ENCODE measurements at places on chromosomes 16 and 17.

DNA sequence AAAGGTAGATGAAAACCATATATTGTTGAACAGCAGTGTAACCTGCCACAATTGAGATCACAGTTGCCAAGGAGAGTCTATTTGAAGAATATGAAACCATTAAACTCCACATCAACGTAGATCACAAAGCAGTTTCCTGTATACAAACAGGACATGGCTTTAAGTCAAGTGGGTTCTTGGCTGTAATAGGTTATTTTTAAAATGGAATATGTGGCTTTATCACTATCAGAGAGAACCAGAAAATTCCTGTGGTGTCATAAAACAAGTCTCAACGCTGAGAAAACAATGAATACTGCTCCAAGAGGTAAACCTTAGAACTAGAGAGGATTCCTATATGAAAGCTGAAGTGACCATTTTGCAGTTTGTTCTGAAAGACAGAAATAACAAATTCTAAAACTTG is 999.7 kb downstream of the CDH11 start:
- no peak for DNase-seq

DNA sequence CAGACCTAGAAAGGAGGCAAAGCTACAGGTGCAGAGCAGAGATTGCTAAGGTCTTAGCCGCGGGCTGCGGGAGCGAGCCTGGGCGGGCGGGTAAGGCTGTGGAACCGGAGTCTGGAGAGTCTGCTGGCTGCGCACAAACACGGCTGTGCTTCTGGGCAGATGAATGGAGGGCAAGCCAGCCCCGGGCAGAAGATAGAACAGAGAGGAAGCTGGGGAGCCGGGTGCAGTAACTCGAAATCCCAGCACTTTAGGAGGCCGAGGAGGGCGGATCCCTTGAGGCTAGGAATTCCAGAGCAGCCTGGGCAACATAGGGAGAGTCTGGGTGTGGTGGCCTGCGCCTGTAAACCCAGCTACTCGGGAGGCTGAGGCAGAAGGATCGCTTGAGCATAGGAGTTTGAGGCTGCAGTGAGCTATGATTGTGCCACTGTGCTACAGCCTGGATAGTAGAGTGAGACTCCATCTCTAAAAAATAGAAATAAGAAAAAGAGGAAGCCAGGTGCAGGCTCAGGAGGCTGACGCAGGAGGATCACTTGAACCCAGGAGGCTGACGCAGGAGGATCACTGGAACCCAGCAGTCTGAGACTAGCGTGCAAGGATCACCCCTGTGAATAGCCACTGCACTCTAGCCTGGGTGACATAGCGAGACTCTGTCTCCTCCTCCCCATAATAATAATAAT is 56.3 kb downstream of the PITPNC1 start:
- no peak for DNase-seq

DNA sequence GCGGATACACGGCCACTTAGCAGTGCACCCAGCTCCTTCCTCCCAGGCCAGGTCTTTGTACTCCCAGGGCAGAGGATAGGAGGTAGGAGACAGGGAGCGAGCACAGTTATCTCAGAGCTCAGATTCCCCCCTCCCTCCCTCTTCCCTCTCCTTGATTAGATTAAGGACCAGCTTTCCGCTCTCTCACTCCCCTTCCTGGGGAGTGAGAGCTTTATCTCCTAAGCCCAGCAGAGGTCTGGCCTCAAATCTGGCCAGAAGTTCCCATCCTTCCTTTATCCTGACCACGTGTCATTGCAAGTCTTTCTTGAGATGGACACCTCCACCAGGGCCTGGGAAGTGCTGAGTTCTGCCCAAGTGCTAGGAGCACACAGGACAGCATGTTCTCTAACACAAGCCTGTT is 5.1 kb downstream of the ARL4D start:
- DNase-seq = no peak

DNA sequence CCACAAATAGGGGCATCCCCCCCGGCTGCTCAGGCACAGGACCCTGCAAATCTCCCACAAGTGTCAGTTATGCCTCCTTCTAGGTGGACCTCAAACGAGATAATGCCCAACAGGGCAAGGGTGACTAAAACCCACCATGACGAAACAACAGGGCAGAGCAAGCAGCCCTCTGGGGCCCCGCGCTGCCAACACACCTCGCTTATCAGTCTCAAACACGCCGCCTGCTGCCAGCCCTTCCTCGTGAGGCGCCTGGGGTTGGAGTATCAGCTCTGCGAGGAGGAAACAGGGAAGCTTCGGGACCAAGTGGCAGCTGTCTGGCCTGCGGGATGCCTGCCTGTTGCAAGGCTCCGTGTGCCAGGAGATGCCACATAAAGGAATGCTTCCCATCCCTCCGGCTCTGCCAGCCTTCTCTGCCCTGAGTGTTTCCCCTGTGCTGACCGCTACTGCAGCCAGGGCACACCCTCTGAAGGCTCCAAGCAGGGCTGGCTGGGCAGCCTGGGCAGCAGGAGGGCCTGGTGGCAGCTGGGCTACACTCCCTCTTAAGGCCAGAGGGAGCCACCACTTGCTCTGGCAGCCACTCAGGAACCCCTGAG is 2.5 kb downstream of the SMIM5 start:
- no peak for DNase-seq

GRCh38 chr17:70969521-70970034 is 800.2 kb downstream of the KCNJ2 start:
- no peak for DNase-seq

DNA sequence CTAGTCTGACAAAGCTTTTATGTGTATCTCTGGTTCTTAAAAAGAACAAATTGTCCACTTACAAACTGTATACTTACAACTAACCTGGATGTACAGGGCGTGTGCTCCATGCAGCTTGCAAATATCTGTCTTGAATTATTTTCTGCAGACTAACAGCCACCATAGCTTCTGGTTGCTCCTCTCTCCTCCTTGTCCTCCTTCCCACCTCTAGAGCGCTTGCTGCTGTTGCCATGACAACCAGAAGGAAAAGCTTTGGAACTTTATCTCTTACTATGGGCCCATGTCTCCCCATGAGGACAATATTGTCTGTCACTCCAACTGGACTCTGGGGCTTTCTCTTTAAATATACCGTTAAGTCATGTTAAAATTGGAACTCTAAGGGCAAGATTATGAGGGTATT is 71.5 kb upstream of the DHX40 start:
- DNase-seq = no peak

- DNase-seq = no peak
These were observed 1.5 kb downstream of the HOXB5 start for GRCh38 chr17:48592057-48592514.

DNA sequence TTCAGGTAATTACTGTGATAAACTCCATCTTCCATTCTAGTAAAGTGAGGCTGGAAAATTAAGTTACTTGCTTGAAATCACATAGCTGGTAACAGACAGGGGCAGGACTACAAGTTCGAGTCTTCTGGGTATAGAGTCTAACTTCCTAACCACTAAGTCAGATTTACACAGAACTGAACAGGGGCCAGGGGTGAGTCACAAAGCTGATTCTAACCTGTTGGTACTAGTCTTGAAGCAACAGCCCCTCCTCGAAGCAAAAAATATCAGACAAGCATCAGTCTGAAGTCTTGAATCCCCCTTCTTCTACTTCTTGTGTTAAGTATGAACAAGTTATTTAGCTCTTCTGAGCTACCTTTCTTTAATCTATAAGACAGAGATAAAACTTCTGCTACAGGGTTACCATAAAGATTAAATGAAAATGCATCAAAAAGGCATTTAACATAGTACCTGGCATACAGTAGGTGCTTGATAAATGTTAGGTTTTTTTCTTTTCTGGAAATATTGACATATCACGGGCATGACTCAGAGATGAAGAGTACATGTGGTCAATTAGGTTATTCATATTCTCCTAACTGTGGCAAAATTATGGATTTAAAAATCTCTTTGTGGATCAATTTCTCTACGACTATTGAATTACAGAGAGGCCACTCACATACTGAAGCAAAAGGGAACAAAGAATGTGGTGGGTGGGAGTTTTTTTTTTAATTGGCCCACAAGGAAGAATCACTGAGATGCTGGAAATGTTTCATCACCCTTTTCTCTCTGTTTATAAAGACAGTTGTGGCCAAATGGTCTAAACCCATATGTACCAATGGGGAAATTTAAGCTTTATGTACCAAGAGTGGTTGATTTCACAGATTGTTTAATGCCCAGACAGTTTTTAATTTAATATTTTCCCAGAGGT is 266.9 kb upstream of the DYNLRB2 start:
- DNase-seq = peak; percentile 49

DNA sequence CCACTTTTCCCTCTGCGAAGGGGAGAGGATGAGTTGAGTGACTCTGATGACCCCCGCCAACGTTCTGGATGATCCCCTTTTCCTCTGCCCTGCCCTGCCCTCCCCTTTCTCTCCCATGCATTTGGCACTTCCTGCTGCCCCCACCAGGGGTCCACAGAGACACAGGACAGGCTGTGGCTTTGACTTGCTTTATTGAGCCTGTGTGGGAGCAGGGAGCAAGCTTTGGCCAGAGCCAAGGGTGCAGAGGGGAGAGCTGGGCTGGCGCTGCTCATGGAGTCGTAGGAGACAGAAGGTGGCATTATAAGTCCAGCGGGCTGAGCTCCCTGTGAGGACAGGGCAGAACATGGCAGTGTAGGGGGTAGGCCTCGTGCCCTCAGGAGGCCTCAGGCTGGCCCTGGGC is 1.6 kb downstream of the PPY start:
- DNase-seq = no peak

DNA sequence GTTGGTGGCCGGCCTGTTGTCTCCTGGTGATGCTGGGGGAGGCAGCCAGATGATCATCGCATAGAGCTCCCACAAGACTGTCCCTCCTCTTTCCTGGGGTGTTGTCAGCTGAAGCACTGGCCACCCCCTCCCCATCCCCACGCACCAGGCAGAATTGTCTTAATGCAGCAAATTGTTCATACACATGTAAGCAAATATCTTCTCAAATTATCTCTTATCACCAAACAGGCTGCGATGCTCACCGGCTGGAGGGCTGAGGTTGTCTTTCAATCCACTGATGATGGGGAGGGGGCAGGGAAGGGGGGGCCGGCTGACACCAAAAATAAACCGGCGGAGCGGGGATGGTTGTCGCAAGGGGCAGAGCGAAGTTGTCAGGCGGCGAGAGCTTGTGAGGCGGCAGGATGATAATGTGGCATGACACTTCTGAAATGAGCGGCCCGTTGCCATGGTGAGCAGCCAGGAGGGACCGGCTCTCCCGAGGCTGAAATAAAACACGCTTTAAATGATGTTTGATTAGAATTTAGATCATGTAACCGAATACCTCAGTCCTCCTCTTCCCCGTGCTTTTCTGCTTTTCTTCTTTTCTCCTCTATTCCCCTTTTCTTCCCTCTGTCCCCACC is 59.8 kb downstream of the MRM1 start:
- DNase-seq = no peak

DNA sequence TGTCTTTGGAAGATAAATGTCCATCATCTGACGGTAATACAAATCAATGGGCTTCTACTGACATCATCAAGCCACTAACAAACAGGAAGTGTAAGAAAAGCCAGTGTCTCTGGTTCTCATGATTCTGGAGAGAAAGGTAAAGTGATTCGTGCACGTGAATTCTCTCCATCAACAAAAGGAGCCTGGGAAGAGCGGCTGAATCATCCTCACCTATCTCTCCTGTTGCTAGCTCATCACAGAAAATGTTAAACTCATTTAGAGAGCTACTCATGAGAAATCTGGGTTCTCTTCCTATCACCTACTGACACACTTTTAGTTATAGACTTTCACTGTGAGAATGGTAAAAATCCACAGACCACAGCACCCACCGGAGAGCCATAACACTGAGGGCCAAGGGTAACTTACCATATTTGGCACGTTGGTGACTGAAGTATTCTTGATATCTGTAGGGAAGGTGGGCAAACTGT is 70.3 kb downstream of the CREBBP start:
- no peak for DNase-seq

- no peak for DNase-seq
These were observed 190.9 kb downstream of the LGALS9B start for GRCh38 chr17:20276421-20276820.

GRCh38 chr17:17103160-17103559 is 60.9 kb downstream of the MPRIP start:
- no peak for DNase-seq

- no peak for DNase-seq
These were observed 544.4 kb upstream of the EEF2KMT start for GRCh38 chr16:5642011-5642410.

GRCh38 chr16:79165506-79165905 is 435.0 kb downstream of the MAF start:
- no peak for DNase-seq
